ENCODE measurements at places on chromosomes 6 and 20. TPM values are rescaled to one million over a fixed set of nuclear protein-coding genes. Genes with fewer than 3 reads are reported as not detected.

GRCh38 chr6:125968493-125968892 is 11.9 kb downstream of the HINT3 start:
- H3K27ac ChIP-seq, result no peak overlapping the region
- no peak overlapping the region for H3K4me3 ChIP-seq
- DNase-seq, result no peak
- H3K36me3 ChIP-seq, result peaks cover 34% of the 10 kb centered on the region
- no peaks in the 10 kb centered on the region for H3K27me3 ChIP-seq

GRCh38 chr6:100175814-100176310 is 181.8 kb upstream of the MCHR2 start:
- H3K27me3 ChIP-seq, result peaks cover 2% of the 10 kb centered on the region
- no peak for DNase-seq
- H3K36me3 ChIP-seq, result no peaks in the 10 kb centered on the region
- H3K4me1 ChIP-seq, result no peaks in the 10 kb centered on the region

DNA sequence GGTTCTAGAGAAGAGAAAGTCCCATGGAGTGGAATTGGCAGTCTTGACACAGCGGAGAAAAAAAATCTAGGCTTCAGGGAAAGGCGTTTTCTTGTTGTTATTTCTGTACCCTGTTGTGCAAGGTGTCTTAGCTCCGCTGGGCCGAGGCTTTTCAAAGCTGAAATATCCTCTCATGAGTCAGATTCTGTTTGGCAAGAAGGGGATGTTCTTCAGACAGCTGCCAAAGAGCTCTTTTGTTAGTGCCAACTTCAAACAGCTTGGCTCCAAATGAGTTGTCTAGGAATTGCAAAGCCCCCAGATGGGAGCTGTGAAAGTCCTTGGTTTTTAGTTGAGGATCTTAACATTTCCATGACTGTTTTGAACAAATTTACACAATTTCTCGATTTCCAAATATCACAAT is 45.6 kb downstream of the LRRN4 start:
- peaks cover 34% of the 10 kb centered on the region for H3K36me3 ChIP-seq
- no peaks in the 10 kb centered on the region for H3K27me3 ChIP-seq
- peak overlapping the region; percentile 90 for H3K4me3 ChIP-seq

GRCh38 chr6:11331111-11331510 is 98.6 kb upstream of the NEDD9 start:
- H3K4me1 ChIP-seq, result peaks cover 22% of the 10 kb centered on the region
- DNase-seq, result no peak
- no peaks in the 10 kb centered on the region for H3K27me3 ChIP-seq
- H3K4me3 ChIP-seq, result peak overlapping the region; percentile 45

- H3K36me3 ChIP-seq, result no peaks in the 10 kb centered on the region
- H3K27me3 ChIP-seq, result no peaks in the 10 kb centered on the region
- H3K4me1 ChIP-seq, result no peaks in the 10 kb centered on the region
Observed at GRCh38 chr6:8536122-8536521, 100.8 kb upstream of the SLC35B3 start.

DNA sequence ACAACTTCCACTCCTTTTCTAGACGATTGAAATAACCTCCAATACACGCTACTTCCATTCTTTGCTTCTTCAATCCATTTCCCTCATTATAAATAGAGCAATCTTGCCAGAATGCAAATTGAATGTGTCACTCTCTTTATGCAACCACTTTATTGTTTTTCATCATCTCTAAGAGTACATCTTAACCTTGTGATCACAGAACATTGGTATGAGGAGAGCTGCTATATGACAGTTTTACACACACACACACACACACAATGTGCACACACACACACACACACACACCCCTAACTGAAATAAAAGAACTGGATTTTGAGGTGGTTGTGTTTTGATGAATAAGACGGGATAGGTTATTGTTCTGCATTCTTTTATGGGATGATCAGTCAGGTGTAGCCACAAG is 187.0 kb downstream of the HDGFL1 start:
- no peaks in the 10 kb centered on the region for H3K4me1 ChIP-seq
- H3K27ac ChIP-seq, result no peak overlapping the region
- no peak overlapping the region for H3K4me3 ChIP-seq
- no peak for DNase-seq
- H3K27me3 ChIP-seq, result no peaks in the 10 kb centered on the region

- H3K4me1 ChIP-seq, result peaks cover 8% of the 10 kb centered on the region
- no peak overlapping the region for H3K27ac ChIP-seq
- H3K27me3 ChIP-seq, result no peaks in the 10 kb centered on the region
- no peak overlapping the region for H3K4me3 ChIP-seq
Observed at GRCh38 chr6:108621117-108621516, 60.4 kb downstream of the FOXO3 start.

DNA sequence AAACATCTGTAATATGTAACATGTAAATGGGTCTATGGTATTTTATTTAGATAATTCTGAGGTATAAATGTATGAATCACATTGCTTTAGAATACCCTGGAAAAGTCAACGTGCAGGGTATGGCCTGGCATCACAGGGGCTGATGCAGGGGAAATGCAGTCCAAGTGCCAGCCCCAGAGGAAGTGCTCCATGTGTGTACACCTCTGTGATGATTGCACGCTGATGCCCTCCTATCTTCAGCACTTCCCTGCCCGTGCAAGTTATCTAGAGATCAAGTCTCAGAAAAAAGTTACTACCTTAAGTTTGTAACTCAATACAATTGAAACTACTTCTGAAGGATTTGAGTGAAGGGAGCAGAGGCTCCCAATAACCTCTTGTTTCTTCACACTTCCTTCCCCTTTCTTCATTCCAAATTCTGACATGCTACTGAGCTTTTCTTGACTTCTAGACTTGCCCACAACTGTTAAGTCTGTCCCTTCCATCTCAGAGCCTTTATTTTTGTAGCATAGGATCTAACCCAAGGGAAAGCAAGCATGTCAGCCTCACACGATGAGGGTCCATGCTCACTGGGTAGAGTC is 2.2 kb downstream of the SMLR1 start:
- no peak overlapping the region for H3K27ac ChIP-seq
- H3K4me1 ChIP-seq, result no peaks in the 10 kb centered on the region
- H3K27me3 ChIP-seq, result no peaks in the 10 kb centered on the region
- no peaks in the 10 kb centered on the region for H3K36me3 ChIP-seq
- H3K4me3 ChIP-seq, result no peak overlapping the region
- no peak for DNase-seq

GRCh38 chr6:157726892-157727628 is 96.0 kb upstream of the SNX9 start:
- no peaks in the 10 kb centered on the region for H3K4me1 ChIP-seq
- H3K27ac ChIP-seq, result no peak overlapping the region
- no peaks in the 10 kb centered on the region for H3K27me3 ChIP-seq
- no peaks in the 10 kb centered on the region for H3K36me3 ChIP-seq
- no peak for DNase-seq
- no peak overlapping the region for H3K4me3 ChIP-seq

DNA sequence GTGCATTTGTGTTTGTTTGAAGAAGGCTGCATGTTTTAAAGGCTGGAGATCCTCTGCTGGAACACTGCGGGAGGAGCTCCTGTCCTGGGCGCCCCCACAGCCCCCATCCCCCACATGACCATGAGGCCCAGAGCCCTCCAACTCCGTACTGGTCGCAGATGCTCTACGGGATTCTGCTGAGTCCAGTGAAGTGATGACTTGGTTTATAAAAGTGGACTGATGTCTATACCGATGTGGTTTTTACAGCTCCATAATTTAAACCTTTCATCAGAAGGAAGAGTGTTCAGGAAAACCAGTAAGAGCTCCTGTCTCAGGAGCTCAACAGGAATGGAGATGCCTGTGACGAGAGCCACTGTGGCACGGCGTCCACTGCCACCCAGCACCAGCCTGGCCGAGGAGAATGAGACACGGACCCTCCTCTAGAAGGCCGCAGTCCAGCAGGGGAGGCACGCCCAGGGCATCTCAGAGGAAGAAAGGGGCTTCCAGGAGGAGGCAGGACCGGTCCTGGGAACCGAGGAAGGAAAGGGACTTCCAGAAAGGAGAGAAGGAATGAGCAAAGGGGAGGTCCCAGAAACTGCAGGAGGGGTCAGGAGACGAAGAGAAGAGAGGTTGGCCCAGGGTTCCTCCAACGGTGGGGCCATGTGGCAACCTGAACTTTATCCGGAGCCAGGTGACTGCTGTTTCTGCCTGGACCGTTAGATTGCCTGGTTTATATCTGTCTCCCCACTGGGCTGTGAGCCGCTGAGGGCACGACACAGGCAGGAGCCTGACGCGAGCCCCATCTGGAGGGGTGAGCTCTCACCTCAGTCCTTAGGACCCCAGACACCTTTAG is 26.9 kb downstream of the BFSP1 start:
- no peaks in the 10 kb centered on the region for H3K27me3 ChIP-seq
- no peak for DNase-seq
- no peak overlapping the region for H3K27ac ChIP-seq
- peaks cover 31% of the 10 kb centered on the region for H3K4me1 ChIP-seq
- H3K4me3 ChIP-seq, result peak overlapping the region; percentile 79

- peaks cover 26% of the 10 kb centered on the region for H3K4me1 ChIP-seq
- no peaks in the 10 kb centered on the region for H3K36me3 ChIP-seq
- DNase-seq, result peak; percentile 29
- H3K27ac ChIP-seq, result peak overlapping the region; percentile 45
- H3K27me3 ChIP-seq, result no peaks in the 10 kb centered on the region
- peak overlapping the region; percentile 55 for H3K4me3 ChIP-seq
Observed at GRCh38 chr6:16619777-16620176, 141.5 kb downstream of the ATXN1 start.

DNA sequence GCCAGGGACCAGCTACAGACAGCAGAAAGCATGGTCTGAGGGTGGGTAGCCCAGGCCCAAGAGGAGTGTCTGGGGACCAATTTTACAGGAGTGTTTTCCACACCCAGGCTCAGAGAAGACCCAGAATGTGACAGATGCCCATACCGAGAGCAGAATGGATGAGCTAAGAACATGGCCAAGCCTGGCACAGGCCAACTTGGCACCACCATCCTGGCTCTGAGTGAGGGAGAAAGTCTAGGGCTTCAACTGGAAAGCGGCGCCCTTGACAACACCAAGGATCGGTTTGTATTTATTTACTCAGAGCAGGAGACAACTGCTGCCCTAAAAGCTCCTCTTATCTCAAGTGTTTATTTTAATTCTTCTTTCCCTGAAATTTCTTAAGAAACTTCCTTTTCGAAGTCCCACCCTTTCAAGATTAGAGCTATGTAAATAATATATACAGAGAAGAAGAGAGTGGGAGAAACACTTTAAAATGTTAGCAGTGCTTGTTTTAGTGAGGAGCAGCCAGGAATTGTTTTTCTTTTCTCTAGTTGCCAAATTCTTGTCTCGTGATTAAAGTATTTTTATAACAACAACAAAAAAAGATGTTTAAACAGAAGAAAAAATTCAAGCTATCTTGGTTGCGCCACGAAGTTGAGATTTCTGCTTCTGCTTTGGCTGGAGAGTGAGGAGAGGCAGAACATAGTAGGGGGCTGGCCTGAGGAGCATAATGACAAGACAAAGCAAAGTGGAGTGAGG is 16.2 kb downstream of the TNXB start:
- H3K36me3 ChIP-seq, result no peaks in the 10 kb centered on the region
- no peaks in the 10 kb centered on the region for H3K4me1 ChIP-seq
- no peak overlapping the region for H3K4me3 ChIP-seq
- no peak overlapping the region for H3K27ac ChIP-seq

- H3K27ac ChIP-seq, result peak within 1 kb of the TSS; percentile 93
- peak within 1 kb of the TSS; percentile 93 for H3K4me3 ChIP-seq
- no peaks in the 10 kb centered on the region for H3K27me3 ChIP-seq
- no peaks in the 10 kb centered on the region for H3K36me3 ChIP-seq
Observed at GRCh38 chr6:11093626-11094410, at the start of gene SMIM13. SMIM13 (plus strand) TSS chr6:11093834; CDS start chr6:11094314, 480 bp downstream.

DNA sequence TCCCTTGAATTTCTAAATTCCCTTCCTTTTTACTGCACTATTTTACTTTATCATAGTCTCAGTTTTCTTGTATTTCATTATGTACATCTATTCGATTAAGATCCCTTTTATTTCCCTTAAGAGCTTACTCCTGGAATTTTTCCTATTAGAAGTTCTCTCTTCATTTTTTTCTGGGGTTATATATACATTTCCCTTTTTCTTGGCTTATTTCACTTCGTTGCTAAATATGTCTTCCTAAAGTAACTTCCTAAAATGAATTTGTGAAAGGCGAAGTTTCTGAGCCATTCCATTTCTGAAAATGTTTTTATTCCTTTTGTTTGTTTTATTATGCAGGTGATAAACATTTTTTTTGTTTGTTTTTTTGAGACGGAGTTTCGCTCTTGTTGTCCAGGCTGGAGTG is 5.9 kb upstream of the CD109 start:
- H3K4me1 ChIP-seq, result peaks cover under 1% of the 10 kb centered on the region
- no peak for DNase-seq
- H3K27ac ChIP-seq, result no peak overlapping the region
- peaks cover 13% of the 10 kb centered on the region for H3K27me3 ChIP-seq
- no peaks in the 10 kb centered on the region for H3K36me3 ChIP-seq

The ACSS1 gene
- 38.7 TPM for total RNA-seq

The ARMC2 gene
- total RNA-seq, result 12.5 TPM

The GNAS-AS1 gene
- 0.54 TPM for total RNA-seq

The DEFB132 gene
- not detected for total RNA-seq

The PAQR8 gene
- total RNA-seq, result 5.4 TPM

The F13A1 gene
- 21.1 TPM for total RNA-seq

The PLEKHG1 gene
- total RNA-seq, result 29.9 TPM

The ELOVL5 gene
- total RNA-seq, result 201 TPM

The BTN1A1 gene
- total RNA-seq, result not detected

The CD83 gene
- 76.8 TPM for total RNA-seq
